ENCODE measurements at places on chromosomes 12 and 14. TPM values are rescaled to one million over a fixed set of nuclear protein-coding genes. Genes with fewer than 3 reads are reported as not detected.

The KLHL33 gene
- total RNA-seq = not detected

The NYNRIN gene
- total RNA-seq = 0.23 TPM

The ITGB7 gene
- total RNA-seq = 0.35 TPM

The SAMD15 gene
- 1.9 TPM for total RNA-seq

The C14orf132 gene
- total RNA-seq = 6.8 TPM

The KIF26A gene
- total RNA-seq = 3.0 TPM

The PLA2G1B gene
- total RNA-seq = not detected

The SIX4 gene
- 1.7 TPM for total RNA-seq

The ANP32D gene
- not detected for total RNA-seq

The ESR2 gene
- total RNA-seq = 0.05 TPM

The NOVA1 gene
- total RNA-seq = 4.7 TPM

The OR6S1 gene
- not detected for total RNA-seq

The POLE2 gene
- 13.8 TPM for total RNA-seq

The SLC22A17 gene
- total RNA-seq = 6.1 TPM

The DCN gene
- not detected for total RNA-seq

The SERPINA5 gene
- 0.15 TPM for total RNA-seq

The SERPINA3 gene
- total RNA-seq = 15.9 TPM

The DNAL1 gene
- total RNA-seq = 10.2 TPM

The ADAM21 gene
- not detected for total RNA-seq

The DHRS2 gene
- 6.4 TPM for total RNA-seq

The DDN gene
- total RNA-seq = 0.81 TPM

The ABCC9 gene
- total RNA-seq = 0.08 TPM

The OSGEP gene
- total RNA-seq = 28.1 TPM

The CLBA1 gene
- 16.4 TPM for total RNA-seq

The C1S gene
- total RNA-seq = 54.8 TPM

The BDKRB1 gene
- 0.47 TPM for total RNA-seq

The STXBP6 gene
- 2.0 TPM for total RNA-seq

The ADCY4 gene
- not detected for total RNA-seq

The TSHR gene
- not detected for total RNA-seq

The MGAT4C gene
- not detected for total RNA-seq

The KRT83 gene
- total RNA-seq = 6.0 TPM

The C12orf54 gene
- total RNA-seq = not detected
